ENCODE measurements at places on chromosomes 3 and 15.

DNA sequence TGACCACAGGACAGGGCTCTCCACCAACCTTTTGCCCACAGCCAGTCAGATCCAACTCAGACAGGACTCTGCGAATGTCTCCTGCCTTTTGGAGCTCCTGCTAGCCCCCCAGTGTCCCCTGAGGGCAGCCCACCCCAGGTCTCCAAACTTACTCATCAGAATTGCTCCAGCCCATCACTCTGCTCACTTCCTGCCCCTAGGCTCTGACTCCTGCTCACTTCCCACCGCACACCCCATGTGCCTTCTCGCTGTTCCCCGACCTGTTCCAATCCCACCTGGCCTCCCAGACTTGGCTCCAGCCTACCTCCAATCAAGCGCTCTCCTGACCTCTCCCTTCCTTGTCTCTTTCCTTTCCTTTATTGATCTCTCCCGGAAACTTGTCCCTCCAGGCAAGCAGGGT, 5.9 kb upstream of the STRA6 start:
- DNase-seq: no peak

DNA sequence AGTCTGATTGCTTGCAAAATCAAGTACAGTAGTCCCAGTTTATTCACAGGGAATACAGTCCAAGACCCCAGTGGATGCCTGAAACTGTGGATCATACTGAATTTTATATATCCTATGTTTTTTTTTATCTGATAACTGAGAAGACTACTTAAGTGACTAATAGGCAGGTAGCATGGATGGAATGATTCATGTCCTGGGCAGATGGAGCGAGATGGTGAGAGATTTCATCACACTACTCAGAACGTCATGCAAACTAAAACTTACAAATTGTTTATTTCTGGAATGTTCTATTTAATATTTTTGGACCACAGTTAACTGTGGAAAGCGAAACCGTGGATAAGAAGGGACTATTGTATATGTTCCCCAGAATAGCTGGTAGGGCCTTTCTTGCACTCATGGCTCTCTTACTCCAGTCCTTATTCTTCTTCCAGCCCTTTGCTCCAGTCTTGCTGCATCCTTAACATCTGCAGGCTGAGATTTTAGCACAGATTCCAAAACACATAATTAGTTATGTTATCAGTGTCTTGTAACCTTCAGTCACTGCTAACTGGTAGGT, 290.0 kb downstream of the ADAMTSL3 start:
- no peak for DNase-seq

- no peak for DNase-seq
These were observed 202.2 kb downstream of the KLF13 start for GRCh38 chr15:31528846-31529245.

GRCh38 chr3:184745526-184745925, 33.7 kb upstream of the MAGEF1 start:
- DNase-seq: no peak

DNA sequence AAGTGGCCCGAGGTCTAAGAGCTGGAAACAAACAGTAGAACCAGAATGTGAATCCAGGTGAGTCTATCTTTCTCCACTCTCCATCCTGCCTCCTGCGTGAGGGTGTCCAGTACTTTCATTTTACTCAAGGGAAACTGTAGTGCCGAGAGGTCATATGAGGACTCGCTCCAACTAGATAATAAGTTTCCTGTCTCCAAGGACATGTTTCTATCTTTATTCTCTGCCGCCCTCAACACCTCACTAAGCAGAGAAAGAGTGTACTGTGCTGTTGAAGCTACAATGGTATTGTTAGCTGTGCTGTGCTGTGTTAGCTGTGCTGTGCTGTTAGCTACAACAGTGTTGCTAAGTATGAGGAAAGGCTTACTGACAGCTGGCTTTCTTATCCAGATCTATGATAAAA, 137.9 kb upstream of the COL8A1 start:
- no peak for DNase-seq

DNA sequence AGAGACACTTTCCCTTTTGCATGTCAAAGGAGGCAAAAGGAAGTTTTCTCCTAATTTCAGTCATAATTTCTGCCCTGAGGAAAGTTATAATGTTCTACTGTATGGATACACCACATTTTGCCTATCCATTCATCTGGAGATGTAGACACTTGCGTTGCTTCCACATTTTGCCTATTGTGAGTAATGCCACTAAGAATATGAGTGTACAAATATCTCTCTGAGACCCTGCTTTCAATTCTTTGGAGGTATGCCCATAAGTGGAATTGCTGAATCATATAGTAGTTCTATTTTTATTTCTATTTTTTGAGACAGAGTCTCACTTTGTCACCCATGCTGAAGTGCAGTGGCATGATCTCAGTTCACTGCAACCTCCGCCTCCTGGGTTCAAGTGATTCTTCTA, 3.6 kb upstream of the CD276 start:
- no peak for DNase-seq

DNA sequence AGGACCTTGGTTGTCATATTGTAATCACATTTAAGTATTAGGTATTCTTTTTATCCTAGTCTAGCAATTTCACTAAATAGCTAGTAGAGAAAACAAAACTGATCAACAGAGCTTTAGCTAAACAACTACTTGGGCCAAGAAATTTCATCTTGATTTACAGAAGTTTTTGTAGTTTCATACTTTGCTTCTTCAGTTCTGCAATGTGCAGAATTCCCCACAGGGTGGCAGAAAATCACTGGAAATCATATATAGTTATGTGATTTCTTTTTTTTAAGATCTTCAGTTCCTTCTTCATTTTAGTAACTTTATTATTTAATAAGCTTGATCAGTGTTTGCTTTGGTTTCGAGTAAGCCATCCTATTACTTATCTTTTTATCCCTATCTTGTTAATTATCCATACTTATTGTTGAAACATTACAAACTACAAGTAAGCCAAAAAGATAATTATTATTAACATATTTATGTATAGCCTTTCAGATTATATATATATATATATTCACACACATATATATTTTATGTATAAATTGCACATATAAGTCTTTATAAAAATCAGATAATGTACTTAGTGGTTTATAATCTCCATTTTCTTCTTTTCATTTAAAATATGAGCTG, 2.2 kb upstream of the BNIP2 start:
- DNase-seq: no peak

DNA sequence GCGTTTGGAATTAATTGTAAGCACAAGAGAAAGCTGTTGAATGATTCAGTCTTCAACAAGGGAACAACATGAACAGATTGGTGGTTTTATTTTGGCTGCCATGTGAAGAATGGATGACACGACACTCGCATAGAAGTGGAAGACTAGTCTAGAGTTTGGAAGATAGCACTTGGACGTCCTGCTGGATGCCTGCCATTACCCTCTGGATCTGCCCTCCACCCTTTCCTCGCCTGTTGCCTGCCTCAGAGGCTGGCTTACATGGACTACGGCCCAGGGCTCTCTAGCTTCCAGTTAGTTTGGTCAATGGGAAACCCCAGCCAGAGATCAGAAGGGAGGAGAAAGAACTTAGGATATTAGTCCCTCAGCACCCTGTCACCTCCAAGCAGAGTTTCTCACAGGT, 493.5 kb downstream of the FHIT start:
- DNase-seq: no peak

GRCh38 chr15:22919171-22919570, 61.0 kb downstream of the CYFIP1 start:
- DNase-seq: no peak

- DNase-seq: no peak
These were observed 32.0 kb downstream of the IL17RD start for GRCh38 chr3:57133157-57133556.

DNA sequence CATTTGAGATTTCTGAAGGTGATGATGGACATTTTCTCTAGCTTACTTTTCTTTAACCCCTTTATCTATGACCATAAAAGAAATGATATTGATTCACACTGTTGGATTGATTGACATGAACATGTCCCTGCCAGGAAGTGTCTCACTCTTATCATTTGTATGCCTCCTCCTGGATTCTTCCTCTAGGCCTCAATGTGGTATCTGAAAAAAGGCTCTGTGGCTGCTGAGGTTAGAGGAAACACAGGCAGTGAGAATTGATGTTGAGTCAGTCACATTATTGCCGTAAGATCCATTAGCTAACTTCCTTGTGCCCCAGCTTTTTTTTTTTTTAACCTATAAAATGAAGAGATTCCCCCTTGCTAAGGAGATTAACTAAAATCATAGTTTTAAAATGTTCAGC, 8.0 kb upstream of the THRB start:
- DNase-seq: no peak

- no peak for DNase-seq
These were observed 58.2 kb upstream of the TP63 start for GRCh38 chr3:189573004-189573403.
